Gastrocnemius medialis (tissue), 4 donors: ENCODE measurements at places on chromosomes 4 and X. TPM values are rescaled to one million over a fixed set of nuclear protein-coding genes. Genes with fewer than 3 reads are reported as not detected.

ATP1B4 gene
- total RNA-seq = 6.1 TPM

SPARCL1 gene
- total RNA-seq = 300 TPM

RBMXL3 gene
- total RNA-seq = not detected

SLC49A3 gene
- 1.6 TPM for total RNA-seq

WAS gene
- total RNA-seq = 2.7 TPM

MGAT4D gene
- not detected for total RNA-seq

DNA sequence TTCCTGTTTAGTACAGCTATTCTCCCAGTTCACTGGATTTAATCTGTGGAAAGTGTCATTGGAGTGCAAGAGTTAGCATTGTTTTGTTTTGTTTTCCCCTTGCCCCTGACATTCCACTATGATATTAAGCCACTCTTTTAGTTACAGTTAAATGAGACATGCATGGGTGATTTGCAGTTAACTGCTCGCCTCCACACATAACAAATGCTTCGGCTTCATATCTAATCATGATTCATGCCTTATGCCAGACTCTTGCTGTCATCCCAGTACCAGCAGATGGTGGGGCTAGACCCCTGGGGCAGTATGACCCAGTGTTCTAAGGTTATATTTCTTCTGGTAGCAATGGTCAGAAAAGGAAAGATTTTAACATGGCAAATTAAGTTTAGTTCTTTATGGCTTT, 80.1 kb downstream of the RAP1GDS1 start:
- H3K27ac ChIP-seq = no peak overlapping the region
- H3K36me3 ChIP-seq = peaks cover 11% of the 10 kb centered on the region
- no peak overlapping the region for H3K4me3 ChIP-seq

- no peak within 1 kb of the TSS for H3K27ac ChIP-seq
- no peaks in the 10 kb centered on the region for H3K36me3 ChIP-seq
- H3K27me3 ChIP-seq = no peaks in the 10 kb centered on the region
- no peak for DNase-seq
- H3K4me3 ChIP-seq = peak within 1 kb of the TSS; percentile 67
- H3K4me1 ChIP-seq = no peaks in the 10 kb centered on the region
Measured at GRCh38 chr4:76420762-76421581, at the start of gene CCDC158. CCDC158 (minus strand) TSS chr4:76421141; CDS start chr4:76403207, 17,934 bp downstream.

- no peak for DNase-seq
- H3K27ac ChIP-seq = no peak overlapping the region
- no peaks in the 10 kb centered on the region for H3K36me3 ChIP-seq
- H3K4me1 ChIP-seq = no peaks in the 10 kb centered on the region
- H3K27me3 ChIP-seq = no peaks in the 10 kb centered on the region
Measured at GRCh38 chr4:105306158-105306781, 159.6 kb downstream of the TET2 start.

GRCh38 chr4:84778041-84778440, 188.4 kb downstream of the WDFY3 start:
- no peak overlapping the region for H3K4me3 ChIP-seq
- no peaks in the 10 kb centered on the region for H3K4me1 ChIP-seq
- no peak for DNase-seq
- H3K36me3 ChIP-seq = peaks cover 2% of the 10 kb centered on the region
- H3K27ac ChIP-seq = no peak overlapping the region

DNA sequence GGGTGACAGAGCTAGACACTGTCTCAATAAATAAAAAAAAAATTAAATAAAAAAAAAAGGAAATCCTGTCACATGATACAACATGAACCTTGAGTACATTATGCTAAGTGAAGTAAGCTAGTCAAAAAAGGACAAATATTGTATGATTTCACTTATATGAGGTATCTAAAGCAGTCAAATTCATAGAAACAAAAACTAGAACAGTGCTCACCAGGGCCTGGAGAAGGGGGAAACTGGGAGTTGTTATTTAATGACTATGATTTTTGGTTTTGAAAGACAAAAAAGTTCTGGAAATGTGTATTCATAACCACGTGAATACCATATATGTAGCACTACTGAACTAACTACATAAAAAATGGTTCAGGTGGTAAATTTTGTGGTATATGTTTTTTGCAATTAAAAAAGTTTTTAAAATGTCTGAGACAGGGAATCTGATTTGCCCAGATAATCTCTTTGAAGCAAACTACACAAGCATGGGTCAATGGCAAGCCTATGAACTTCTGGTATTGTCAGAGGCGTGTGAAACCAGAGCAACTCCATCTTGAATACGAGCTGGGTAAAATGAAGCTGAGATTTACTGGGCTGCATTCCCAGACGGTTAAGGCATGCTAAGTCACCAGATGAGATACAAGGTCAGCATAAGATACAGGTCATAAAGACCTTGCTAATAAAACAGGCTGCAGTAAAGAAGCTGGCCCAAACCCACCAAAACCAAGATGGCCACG, 42.3 kb downstream of the ANAPC10 start:
- no peak overlapping the region for H3K27ac ChIP-seq
- no peak for DNase-seq
- H3K36me3 ChIP-seq = no peaks in the 10 kb centered on the region
- H3K27me3 ChIP-seq = no peaks in the 10 kb centered on the region

- no peak for DNase-seq
- no peaks in the 10 kb centered on the region for H3K36me3 ChIP-seq
- H3K27ac ChIP-seq = no peak overlapping the region
- H3K4me1 ChIP-seq = no peaks in the 10 kb centered on the region
- H3K27me3 ChIP-seq = no peaks in the 10 kb centered on the region
- H3K4me3 ChIP-seq = no peak overlapping the region
Measured at GRCh38 chrX:132807411-132808030, 150.9 kb downstream of the HS6ST2 start.

DNA sequence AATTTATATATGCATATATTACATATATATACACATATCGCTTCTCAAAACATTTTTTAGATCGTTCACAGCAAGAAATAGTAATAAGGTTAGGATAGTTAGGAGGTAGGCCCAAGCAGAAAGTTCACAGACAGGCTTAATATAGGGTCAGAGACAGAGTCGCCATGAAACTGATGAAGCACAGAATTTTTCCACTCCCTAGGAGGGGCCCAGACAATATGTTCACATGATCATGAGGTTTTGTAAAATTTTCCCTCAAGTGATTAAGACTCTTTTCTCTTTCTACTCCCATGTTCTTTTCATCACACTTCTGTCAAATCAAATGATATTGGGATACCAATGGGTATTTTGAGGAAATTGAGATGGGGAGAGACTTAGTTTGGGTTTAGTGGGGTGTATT, 5.2 kb upstream of the ENAM start:
- H3K4me1 ChIP-seq = no peaks in the 10 kb centered on the region
- H3K4me3 ChIP-seq = no peak overlapping the region
- no peak overlapping the region for H3K27ac ChIP-seq
- DNase-seq = no peak
- H3K36me3 ChIP-seq = no peaks in the 10 kb centered on the region
- H3K27me3 ChIP-seq = no peaks in the 10 kb centered on the region

- no peak overlapping the region for H3K4me3 ChIP-seq
- no peaks in the 10 kb centered on the region for H3K27me3 ChIP-seq
- no peaks in the 10 kb centered on the region for H3K36me3 ChIP-seq
- DNase-seq = no peak
- H3K27ac ChIP-seq = no peak overlapping the region
Measured at GRCh38 chr4:74426101-74426500, 18.8 kb upstream of the AREG start.

DNA sequence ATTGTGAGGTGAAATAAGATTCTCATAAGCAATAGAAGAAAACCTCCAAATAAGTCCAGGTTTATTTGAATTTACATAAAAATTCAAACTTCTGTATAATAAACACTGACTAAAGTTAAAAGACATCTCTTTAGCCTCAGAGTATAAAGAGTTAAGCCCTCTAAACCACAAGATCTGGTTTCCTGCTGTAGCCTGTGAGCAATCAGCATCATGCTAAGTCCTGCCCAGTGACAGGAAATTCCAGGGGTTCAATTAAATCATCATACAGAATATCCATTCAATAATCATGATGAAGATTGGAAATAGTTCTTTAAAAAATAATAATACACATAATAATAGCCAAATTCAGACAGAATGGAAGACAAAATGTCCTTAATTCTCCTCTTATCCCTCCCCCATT, 139.2 kb upstream of the DGKK start:
- no peaks in the 10 kb centered on the region for H3K4me1 ChIP-seq
- no peaks in the 10 kb centered on the region for H3K36me3 ChIP-seq
- no peak overlapping the region for H3K4me3 ChIP-seq
- no peak for DNase-seq
- H3K27ac ChIP-seq = no peak overlapping the region
- no peaks in the 10 kb centered on the region for H3K27me3 ChIP-seq

GRCh38 chrX:130848763-130849162, 54.2 kb downstream of the ENOX2 start:
- H3K27ac ChIP-seq = no peak overlapping the region
- no peak for DNase-seq
- no peaks in the 10 kb centered on the region for H3K36me3 ChIP-seq
- no peaks in the 10 kb centered on the region for H3K27me3 ChIP-seq
- no peak overlapping the region for H3K4me3 ChIP-seq
